ENCODE measurements at places on chromosomes 13 and 19.

DNA sequence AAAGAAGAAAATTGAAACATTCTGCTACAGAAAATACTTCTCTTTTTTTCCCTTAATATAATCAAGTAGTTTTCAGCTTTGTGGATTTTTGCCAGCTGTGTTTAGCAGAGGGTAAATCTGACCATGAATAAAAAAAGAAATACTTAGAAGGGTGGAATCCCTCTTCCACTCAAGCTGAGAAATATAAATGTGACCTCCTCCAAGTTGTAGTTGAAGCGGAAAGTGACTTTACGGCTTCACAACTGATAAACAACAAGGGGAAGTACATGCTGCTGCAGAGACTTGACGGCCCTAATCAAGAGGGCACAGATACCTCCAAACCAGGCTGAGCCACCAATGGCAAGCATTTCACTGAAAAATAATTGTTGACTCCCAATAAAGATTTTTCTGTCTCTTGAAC lies 785.0 kb downstream of the SLITRK5 start:
- DNase-seq = no peak

- no peak for DNase-seq
These were observed 498.0 kb downstream of the DIAPH3 start for GRCh38 chr13:59665732-59666131.

DNA sequence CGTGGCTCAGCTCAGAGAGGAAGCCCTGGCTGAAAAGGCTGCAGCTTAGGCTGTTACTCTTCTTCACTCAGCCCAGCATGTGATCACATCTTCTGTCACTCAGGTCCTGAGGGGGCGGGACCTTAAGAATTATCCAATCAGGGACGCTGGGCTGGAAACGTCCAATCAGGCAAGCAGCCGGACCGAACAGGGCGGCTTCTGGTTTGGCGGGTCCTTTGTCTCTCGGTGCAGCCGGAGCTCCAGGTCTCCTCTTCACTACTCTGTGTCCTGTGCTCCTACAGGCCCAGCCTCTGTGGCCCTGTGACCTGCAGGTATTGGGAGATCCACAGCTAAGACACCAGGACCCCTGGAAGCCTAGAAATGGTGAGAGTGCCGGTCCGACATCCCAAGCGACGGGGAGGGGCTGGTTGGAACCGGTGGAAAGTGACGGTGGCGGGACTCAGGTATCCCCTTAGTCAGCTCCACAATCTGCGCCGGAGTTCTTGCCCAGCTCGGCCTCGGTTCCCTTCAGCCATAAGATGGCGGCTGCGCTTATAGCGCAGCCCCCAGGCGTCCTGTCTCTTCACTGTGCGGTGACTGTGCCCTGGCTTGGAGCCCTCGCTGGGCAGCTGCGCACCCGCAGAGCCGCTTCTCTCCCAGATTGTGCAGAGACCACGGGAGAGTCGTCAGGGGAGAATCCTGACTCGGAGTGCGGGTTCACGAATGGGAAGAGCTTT lies at the start of gene ZNF93:
Gene ZNF93, plus strand, starts transcription at position 218 of the 716 bp plus-strand sequence. Its CDS starts 143 bp downstream, at position 361.
- DNase-seq = no peak

- DNase-seq = peak; percentile 28
These were observed 42.0 kb upstream of the IPO5 start for GRCh38 chr13:97911311-97912138.

GRCh38 chr19:11020982-11021759 lies 60.3 kb downstream of the SMARCA4 start:
- no peak for DNase-seq

- no peak for DNase-seq
These were observed 4.9 kb upstream of the N4BP2L1 start for GRCh38 chr13:32432856-32433255.

- no peak for DNase-seq
These were observed 6.3 kb downstream of the CALM3 start for GRCh38 chr19:46607448-46607841.

DNA sequence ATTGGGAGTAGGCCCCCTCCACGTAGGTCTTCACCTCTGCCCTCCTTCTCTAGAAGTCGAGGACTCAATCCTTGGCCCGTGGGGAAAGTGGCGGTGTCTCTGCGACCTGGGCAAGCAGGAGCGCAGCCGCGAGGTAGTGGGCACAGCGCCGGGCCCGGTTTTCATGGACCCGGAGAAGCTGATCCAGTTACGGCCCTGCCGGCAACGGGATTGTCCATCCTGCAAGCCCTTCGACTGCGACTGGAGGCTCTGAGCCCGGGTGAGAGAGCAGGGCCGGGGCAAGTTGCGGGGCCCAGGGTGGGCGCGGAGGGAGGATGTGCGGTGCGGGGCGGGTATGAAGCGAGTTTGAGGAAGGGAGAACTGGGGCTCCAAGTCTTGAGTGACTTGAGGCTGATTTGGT lies 2.2 kb downstream of the THSD8 start:
- DNase-seq = no peak

DNA sequence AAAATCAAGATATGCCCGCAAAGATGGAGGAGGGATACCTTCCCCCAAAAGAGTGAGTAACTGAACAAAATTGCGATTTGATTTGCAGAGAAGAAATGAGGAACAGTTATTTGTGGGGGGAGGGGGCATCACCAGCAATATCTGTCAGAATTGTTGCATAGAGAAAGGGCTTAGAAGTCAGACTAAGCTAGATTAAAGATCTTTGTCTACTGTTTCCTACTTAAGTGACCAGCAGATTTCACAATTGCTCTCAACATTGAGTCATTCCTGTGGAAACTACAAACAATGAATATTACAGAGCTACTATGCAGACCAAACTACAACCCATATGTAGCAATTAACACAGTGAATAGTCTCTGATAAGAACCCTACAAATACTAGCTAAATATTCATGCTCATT lies 27.4 kb downstream of the FPR3 start:
- no peak for DNase-seq

- no peak for DNase-seq
These were observed 334.8 kb upstream of the OBI1 start for GRCh38 chr13:78993792-78994191.

GRCh38 chr19:38908911-38909310 lies 3.1 kb downstream of the CCER2 start:
- no peak for DNase-seq

DNA sequence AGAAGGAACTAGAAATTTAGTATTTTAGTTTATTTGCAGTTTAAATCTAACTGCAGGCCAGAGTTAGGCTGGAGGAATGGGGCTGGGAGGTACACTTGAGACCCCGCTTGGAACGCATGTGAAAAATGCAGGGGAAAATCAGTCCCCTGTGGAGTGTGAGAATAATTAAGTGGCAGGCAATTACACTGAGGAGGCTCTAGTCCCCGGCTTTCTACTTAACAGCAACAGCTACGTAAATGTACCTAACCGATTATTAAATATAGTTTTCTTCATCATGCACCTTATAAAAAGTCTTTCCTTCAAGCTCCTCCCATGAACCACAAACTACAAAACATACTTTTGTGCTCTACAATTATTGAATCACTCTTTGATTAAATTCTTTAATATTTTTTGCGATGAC lies 804 bp downstream of the ZNF708 start:
- no peak for DNase-seq

DNA sequence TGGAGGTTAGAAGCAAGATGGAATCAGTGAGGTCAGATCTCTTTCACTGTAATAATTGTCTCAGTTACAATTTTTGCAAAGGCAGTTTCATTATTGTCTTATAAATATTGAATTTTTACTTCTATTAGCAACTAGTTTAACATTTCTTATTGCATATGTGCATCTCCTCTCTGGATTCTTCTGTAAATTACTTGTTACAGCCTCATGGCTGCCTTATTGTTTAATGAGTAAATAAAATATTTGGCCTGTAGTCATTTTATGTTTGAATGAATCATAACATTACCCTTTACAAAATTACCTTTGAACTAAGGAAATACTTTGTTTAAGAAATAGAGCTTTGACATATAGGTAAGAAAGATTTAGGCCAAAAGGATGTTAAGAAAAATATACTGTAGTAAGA lies 212.4 kb downstream of the SLITRK6 start:
- no peak for DNase-seq

Data from ACHN (cell line).